ENCODE measurements at places on chromosomes 13 and 19.

DNA sequence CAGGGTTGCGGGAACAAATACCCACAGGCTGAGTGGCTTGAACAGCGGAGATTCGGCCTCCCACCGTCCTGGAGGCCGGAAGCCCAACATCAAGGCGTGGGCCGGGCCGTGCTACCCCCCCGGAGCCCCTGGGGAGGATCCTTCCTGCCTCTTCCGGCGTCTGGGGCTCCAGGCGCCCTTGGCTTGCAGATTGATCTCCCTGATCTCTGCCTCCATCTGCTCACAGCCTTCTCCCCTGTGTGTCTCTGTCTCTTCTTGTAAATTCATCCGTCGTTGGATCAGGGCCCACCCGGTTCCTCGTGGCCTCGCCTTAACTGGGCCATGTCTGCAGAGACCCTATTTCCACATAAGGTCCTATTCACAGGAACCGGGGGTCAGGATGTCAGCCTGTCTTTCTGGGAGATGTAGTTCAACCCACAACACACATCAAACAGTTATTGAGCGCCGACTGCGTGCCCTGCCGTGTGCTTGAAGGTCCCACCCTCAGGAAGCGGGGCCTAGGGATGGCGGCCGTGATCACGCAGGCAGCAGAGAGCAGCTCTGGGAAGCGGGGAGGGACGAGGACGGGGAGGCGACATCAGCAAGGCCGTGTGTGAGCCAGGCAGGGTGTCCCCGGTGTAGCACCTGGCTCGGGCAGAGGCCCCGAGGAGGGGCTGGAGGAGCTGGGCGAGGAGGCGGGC is 21.3 kb downstream of the HCN2 start:
- no peak for DNase-seq

GRCh38 chr13:41827507-41828213 is 133.2 kb downstream of the VWA8 start:
- no peak for DNase-seq

DNA sequence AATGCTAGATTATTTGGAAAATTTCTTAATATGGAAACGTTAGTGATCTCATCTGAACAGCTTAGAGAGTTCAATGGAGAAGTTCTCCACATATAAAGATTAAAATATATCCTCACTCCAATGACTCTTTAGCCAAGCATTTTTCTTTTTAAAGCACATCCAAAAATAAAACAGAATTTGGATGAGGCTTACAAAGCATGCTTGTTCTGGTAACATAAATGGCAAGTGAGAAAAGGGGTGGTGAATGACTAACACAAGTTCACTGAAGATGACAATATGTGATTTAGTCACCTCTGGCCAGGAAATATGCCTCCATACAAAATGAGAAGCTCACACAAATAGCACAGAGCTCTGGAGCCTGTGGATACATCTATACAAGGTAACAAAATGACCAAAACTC is 253.0 kb downstream of the PCDH20 start:
- DNase-seq, result no peak

DNA sequence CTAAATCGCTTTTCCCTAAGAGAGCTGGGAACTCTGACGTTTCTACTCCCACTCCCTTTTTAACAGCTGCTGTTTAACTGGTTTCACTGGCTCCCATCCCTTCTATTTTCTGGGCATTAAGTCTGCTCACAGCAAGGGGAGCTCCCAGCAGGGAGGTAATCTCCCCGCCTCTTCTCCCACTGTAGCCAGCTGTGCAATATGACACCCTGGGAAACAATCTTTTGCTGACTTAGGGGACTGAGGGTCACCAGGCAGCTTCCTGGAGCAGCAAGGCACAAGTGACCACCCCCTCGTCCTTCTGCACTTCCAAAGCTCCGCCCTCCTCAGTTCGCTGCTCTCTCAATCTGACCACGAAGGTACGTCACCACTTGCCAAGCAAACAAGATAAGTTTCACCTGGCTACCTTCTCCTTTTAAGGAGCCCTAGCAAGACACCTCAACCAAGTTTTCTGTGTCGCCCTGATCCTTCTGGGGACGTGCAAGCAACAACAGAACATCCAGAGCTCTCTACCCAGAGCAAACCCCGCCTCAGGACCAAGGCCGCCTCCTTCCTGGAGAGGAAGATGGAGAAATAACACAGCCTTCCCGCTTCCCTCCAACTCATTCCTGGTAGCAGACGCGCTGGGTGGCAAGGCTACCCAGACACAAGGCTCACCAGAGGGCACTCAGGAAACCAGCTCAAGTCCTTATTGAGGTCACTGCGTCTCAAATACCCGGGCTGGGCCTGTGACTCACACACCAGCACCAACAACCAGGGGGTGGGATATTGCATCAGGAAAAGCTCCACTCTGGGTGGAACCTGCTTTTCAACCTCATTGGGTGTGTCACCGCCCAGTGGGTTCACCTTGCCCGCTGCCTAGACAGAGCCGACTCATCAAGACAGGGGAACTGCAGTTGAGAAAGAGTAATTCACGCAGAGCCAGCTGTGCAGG is 92.4 kb downstream of the STK24 start:
- DNase-seq, result no peak

GRCh38 chr13:44296856-44297255 is 76.8 kb upstream of the SERP2 start:
- DNase-seq, result peak; percentile 37

All from head of caudate nucleus (tissue), 42 donors.